ENCODE measurements at places on chromosomes 11 and 22. TPM values are rescaled to one million over a fixed set of nuclear protein-coding genes. Genes with fewer than 3 reads are reported as not detected.

Gene TYR
- not detected for total RNA-seq

Gene MOV10L1
- 0.22 TPM for total RNA-seq

Gene ASRGL1
- 3.1 TPM for total RNA-seq

Gene HTR3A
- not detected for total RNA-seq

Gene C1QTNF5
- 14.4 TPM for total RNA-seq

Gene RBM4
- 69.5 TPM for total RNA-seq

Gene CNIH2
- total RNA-seq: not detected

Gene VPS11
- total RNA-seq: 23.0 TPM

Gene TRIM49
- not detected for total RNA-seq

Gene NLRP14
- total RNA-seq: not detected

Gene SYT12
- total RNA-seq: 0.37 TPM

Gene FAM89B
- total RNA-seq: 39.3 TPM

Gene RPS19BP1
- 58.1 TPM for total RNA-seq

Gene CEP164
- 4.9 TPM for total RNA-seq

Gene CYTH4
- total RNA-seq: 6.2 TPM

Gene POU2AF2
- not detected for total RNA-seq

Gene GPHA2
- not detected for total RNA-seq

Gene KRTAP5-11
- not detected for total RNA-seq

Gene SLC17A6
- total RNA-seq: not detected

Gene CDC42EP1
- 14.6 TPM for total RNA-seq

Gene FXYD6
- total RNA-seq: 35.4 TPM
